ENCODE measurements at places on chromosomes 6 and 20.

DNA sequence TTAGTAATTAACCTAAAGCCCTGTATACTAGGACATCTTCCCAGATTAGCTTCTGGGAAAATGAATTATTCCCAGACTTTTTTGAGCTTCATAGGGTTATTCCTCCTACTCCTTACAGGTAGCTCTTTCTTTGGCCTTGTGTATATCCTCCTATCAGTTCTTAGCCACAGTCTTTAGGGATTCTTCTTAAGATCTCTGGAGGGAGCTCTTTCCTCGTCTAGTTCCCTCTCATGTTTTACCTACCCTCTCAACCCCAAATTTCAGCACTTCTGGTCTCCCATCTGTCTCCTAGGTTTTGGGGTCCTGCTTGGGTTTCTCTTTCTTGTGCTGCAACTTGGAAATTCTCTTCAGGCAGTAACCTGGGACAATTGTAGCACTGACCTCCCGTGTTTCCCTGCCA is 46.4 kb upstream of the SLC35B3 start:
- H3K27ac ChIP-seq, result no peak overlapping the region
- no peaks in the 10 kb centered on the region for H3K36me3 ChIP-seq
- no peak overlapping the region for H3K4me3 ChIP-seq
- DNase-seq, result no peak
- H3K27me3 ChIP-seq, result no peaks in the 10 kb centered on the region

GRCh38 chr6:3391902-3392458 is 64.9 kb downstream of the SLC22A23 start:
- H3K36me3 ChIP-seq, result no peaks in the 10 kb centered on the region
- H3K27ac ChIP-seq, result no peak overlapping the region
- no peak overlapping the region for H3K4me3 ChIP-seq
- H3K27me3 ChIP-seq, result no peaks in the 10 kb centered on the region

DNA sequence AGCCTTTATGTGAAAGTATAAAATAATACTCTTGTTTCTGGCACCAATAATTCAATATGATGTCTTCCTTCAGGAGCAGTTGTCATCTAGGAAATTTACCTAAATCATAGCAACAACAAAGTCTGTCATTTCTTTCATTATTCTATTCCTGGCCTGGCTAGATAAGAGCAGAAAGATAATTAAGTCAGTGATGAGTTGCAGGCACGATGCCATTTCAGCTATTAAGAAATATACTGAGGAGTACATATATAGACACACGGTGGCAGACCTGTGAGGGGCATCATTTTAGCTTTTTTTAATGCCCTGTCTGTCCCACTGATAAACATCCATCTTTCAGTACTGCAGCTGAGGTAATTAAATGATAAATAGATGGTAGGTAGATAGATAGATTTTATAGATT is 756.1 kb upstream of the EPHA7 start:
- no peaks in the 10 kb centered on the region for H3K27me3 ChIP-seq
- no peak overlapping the region for H3K27ac ChIP-seq
- H3K4me1 ChIP-seq, result no peaks in the 10 kb centered on the region

GRCh38 chr20:43538878-43539700 is 19.7 kb upstream of the SGK2 start:
- no peak for DNase-seq
- no peaks in the 10 kb centered on the region for H3K4me1 ChIP-seq
- peaks cover 72% of the 10 kb centered on the region for H3K36me3 ChIP-seq
- no peaks in the 10 kb centered on the region for H3K27me3 ChIP-seq
- no peak overlapping the region for H3K27ac ChIP-seq

DNA sequence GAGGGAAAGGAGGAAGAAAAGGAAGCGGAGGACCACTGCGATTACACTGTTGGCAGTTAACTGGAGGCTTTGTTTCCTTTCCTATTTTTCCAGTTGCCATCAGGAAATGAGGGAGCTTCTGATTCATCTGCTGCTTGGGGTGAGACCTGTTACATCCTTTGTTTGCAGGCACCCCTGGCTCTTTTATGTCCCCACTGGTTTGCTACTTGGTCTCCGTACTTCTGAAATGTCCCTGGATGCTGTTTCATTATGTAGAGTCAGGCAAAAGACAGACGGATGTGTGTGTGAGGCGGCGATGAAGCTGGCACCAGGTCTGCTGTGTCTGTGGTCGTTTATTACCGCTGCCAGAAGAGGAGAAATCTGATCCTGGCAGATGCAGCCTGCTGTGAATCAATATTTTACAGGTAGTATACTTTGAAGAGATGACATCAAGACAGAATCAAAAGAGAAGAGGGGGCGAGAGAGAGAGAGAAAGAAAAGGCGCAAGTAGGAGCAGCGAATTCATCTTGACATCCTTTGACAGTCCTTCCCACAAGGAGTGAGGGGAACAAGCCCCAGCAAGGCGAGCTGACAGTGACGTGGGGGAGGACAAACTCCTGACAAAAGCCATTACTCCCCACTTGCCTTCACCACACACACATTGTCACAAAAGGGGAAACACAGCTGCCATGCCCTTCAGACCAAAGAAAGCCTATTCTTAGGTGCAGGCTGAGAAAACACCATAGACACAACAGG is 145.9 kb upstream of the FBXL4 start:
- no peak overlapping the region for H3K27ac ChIP-seq
- no peaks in the 10 kb centered on the region for H3K27me3 ChIP-seq
- no peaks in the 10 kb centered on the region for H3K36me3 ChIP-seq

GRCh38 chr6:56088641-56089040 is 158.7 kb downstream of the COL21A1 start:
- H3K27me3 ChIP-seq, result no peaks in the 10 kb centered on the region
- no peak for DNase-seq
- H3K27ac ChIP-seq, result no peak overlapping the region
- no peak overlapping the region for H3K4me3 ChIP-seq

DNA sequence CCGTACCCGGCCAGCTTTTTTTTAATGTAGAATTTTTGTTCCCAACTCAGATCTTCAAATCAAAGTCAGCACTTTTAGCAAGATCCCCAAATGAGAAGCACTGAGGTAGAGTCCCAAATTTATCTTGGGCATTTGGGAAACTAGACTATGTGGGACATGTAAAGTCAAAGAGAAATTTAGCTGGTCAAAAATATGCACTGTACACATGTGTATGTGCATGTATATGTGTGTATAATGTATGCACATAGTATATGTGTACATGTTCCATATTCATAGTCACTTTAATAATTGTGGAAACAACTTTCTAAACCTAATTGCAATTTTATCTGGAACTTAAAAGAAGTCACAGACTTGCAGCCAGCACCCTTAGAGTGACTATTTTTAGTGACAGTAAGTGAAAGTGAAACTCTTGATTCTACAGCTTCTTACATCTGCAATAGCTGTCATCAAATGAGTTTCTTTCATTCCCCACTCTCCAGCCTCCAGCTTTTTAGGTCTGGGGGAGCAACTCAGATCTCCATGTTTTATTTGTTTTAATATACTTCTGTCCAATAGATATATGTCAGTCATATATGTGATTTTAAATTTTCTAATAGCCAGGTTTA is 53.6 kb downstream of the CDC40 start:
- H3K27ac ChIP-seq, result peak overlapping the region; percentile 42
- H3K4me1 ChIP-seq, result peaks cover 24% of the 10 kb centered on the region

- peaks cover 19% of the 10 kb centered on the region for H3K27me3 ChIP-seq
- no peaks in the 10 kb centered on the region for H3K36me3 ChIP-seq
- H3K4me3 ChIP-seq, result no peak overlapping the region
- peaks cover 4% of the 10 kb centered on the region for H3K4me1 ChIP-seq
- no peak for DNase-seq
Measured at GRCh38 chr6:86934365-86934764, 3.0 kb upstream of the HTR1E start.

DNA sequence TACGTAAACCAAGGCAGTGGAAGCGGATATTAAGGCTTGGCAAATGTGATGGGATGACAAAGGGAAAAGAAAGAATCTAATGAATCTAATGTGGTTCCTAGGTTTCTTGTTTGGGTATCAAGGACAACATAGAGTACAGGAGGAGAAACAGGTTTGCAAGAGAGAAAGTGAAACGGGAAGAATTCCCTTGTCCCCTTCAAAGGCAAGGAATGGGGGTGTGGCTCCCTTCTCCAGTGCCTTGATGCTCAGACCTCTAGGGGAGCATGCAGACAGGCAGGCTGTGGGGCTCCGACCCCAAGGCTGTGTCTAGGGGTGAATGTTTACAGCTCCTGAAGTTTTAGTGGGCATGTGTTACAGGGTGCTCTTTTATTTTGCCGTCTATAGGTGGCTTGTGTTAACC is 317.5 kb upstream of the HSF2 start:
- no peak overlapping the region for H3K4me3 ChIP-seq
- no peaks in the 10 kb centered on the region for H3K36me3 ChIP-seq
- H3K27ac ChIP-seq, result no peak overlapping the region
- H3K27me3 ChIP-seq, result no peaks in the 10 kb centered on the region

DNA sequence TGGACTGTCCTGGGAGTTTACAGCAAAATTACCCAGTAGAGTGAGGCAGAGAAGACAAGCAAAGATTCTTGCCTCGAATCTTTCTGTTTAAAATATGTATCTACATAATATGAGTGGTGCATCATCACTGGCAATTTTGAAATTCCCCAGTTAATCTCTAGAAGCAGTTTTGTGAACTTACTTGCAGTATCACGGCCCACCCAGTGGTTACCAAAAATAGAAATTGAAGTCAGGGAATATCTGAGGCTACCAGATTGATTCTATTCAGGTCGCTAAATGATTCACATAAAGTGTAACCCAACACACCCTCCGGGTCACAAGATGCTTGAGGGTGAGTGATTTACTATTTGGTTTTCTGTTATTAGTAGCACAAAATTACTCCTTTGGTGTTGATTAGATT is 111.9 kb downstream of the PPP1R14C start:
- H3K4me1 ChIP-seq, result no peaks in the 10 kb centered on the region
- no peaks in the 10 kb centered on the region for H3K36me3 ChIP-seq
- no peak overlapping the region for H3K4me3 ChIP-seq

DNA sequence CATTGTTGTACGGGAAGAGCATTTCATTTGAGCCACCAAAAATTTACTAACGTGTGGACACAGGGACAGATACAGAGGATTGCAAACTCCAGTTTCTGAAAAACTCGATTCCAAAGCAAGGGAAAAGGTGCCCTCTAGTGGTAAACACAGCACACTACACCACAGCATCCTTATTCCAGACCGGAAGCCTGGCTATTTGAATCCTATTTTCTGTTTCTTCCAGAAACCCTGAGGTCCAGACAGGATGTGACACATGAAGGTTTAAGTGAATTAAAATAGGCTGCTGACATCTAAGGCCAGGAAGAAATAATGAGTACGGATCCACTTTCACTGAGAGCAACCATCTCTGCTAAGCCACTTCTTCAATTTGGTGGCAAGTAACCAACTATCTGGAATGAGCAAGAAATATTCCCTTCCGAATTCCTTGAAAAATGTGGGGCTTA is 31.8 kb upstream of the GMPR start:
- H3K27me3 ChIP-seq, result no peaks in the 10 kb centered on the region
- no peaks in the 10 kb centered on the region for H3K36me3 ChIP-seq
- no peak for DNase-seq
- peak overlapping the region; percentile 69 for H3K27ac ChIP-seq
- no peak overlapping the region for H3K4me3 ChIP-seq

DNA sequence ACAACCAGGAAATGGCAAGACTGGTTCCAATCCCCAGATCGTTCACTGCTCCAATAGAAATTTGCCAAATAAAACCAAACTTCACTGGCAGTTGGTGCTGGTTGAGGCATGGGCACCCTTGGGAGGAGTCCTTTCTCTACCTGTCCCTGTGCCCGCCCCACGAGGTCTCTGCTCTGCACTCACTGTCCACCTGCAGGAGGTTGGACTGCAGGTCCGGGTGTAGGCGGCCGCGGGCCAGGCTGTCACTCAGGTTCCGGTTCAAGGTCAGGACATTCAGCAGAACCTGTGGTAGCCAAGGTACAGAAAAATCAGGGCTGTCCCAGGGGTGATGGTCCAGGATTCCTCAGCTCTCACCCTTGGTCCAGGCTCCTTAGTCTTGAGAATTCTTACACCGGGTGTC is 22.9 kb downstream of the GGT7 start:
- peaks cover 96% of the 10 kb centered on the region for H3K36me3 ChIP-seq
- no peaks in the 10 kb centered on the region for H3K4me1 ChIP-seq
- DNase-seq, result no peak

Measured in tibial artery (tissue), 4 donors.